Placental pericyte (primary cell): ENCODE measurements at places on chromosomes 7 and 10. TPM values are rescaled to one million over a fixed set of nuclear protein-coding genes. Genes with fewer than 3 reads are reported as not detected.

The CALN1 gene
- total RNA-seq = not detected in 2 replicates

The NUTM2E gene
- total RNA-seq = not detected in 2 replicates

The PIP gene
- not detected in 2 replicates for total RNA-seq

The FBXL13 gene
- total RNA-seq = 1.1 and 7.0 TPM in 2 replicates

The HIPK2 gene
- total RNA-seq = 18.8 and 22.6 TPM in 2 replicates

The SLC18A3 gene
- total RNA-seq = not detected in 2 replicates

The MMP21 gene
- total RNA-seq = not detected in 2 replicates

The MRLN gene
- not detected in 2 replicates for total RNA-seq

The PKD2L1 gene
- not detected in 2 replicates for total RNA-seq

The PRRT4 gene
- not detected in 2 replicates for total RNA-seq

The SPDYE3 gene
- not detected in 2 replicates for total RNA-seq

The VAX1 gene
- not detected in 2 replicates for total RNA-seq

The SLC39A12 gene
- not detected in 2 replicates for total RNA-seq

The MOGAT3 gene
- total RNA-seq = not detected in 2 replicates

The LEP gene
- not detected in 2 replicates for total RNA-seq
